ENCODE measurements at places on chromosomes 5 and 9.

- no peak for DNase-seq
These were observed 13.5 kb downstream of the CTNND2 start for GRCh38 chr5:11890777-11891176.

- no peak for DNase-seq
These were observed 11.7 kb upstream of the CARNMT1 start for GRCh38 chr9:75039801-75040200.

GRCh38 chr9:10562581-10563343 is 50.0 kb downstream of the PTPRD start:
- no peak for DNase-seq

DNA sequence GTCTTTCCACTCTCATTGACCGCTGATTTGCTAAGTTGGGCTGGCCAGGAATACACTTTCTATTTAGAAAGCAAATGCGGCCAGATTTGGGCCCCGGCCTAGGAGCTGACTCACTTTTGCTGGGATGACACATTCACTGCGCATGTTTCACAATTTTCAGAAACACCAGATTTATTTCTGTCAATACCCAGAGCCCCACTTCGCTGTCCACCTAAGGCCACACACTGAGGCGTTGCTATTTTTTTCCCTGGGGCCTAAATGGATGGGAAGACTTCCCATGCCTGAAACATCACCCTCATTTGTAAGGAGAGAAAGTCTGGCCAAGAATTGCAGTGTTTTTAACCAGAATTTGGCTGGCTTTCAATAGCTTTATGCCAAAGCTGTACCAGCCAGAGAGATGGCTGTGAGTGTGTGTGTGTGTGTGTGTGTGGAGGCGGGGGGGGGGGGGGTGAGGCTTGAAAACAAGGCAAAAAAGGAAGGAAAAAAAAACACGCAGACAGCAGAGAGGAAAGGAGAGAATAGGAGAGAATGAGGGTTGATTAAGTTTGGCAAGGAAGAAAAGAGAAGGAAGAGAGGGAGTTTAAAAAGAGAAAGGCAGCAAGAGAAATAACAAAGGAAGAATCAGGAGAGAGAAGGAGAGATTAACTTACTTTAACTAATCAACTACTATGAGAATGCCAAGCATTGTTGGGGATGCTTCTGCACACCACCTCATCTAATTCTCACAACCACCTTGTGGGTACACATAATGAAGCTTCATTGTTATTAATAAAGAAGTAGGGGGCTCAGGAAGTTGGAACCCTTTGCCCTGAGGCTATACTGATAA is 261.4 kb upstream of the KLF4 start:
- peak; percentile 91 for DNase-seq

- peak; percentile 61 for DNase-seq
These were observed 97.3 kb downstream of the USP20 start for GRCh38 chr9:129932303-129933151.

DNA sequence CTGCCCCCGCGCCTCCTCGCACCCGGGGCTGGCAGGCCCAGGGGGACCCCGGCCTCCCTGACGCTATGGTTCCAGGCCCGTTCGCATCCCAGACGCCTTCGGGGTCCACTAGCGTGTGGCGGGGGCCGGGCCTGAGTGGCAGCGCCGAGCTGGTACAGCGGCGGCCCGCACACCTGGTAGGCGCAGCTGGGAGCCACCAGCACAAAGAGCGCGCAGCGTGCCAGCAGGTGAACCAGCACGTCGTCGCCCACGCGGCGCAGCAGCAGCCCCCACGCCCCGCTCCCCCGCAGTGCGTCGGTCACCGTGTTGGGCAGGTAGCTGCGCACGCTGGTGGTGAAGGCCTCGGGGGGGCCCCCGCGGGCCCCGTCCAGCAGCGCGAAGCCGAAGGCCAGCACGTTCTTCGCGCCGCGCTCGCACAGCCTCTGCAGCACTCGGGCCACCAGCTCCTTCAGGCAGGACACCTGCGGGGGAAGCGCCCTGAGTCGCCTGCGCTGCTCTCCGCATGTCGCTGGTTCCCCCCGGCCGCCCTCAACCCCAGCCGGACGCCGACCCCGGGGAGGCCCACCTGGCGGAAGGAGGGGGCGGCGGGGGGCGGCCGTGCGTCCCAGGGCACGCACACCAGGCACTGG is 548 bp downstream of the TERT start:
- no peak for DNase-seq

- no peak for DNase-seq
These were observed 15.4 kb downstream of the CPEB4 start for GRCh38 chr5:173903396-173904140.

- no peak for DNase-seq
These were observed 80.9 kb downstream of the MAP1B start for GRCh38 chr5:72188166-72188565.

- DNase-seq, result peak; percentile 31
These were observed at the start of gene C1QTNF2 for GRCh38 chr5:160369990-160370712. Gene C1QTNF2 (minus strand): TSS chr5:160370626. CDS start chr5:160355011, 15,615 bp downstream.

- DNase-seq, result no peak
These were observed 303.0 kb downstream of the PARP8 start for GRCh38 chr5:50969151-50970031.

DNA sequence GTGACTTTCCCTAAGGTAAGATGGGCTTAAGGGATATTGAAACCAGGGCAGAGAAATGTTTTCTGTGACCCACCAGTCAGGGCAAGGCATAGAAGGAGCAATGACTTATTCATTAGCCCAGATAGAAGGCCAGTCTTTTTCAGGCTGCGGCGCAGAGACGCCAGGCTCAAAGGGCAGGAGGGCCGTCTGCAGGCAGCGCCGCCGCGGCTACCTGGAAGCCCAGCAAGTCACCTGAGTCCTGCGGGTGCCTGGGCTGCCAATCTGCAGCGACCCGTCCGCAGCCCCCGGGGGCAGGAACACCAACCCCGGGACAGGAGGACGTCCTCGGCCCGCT is 322 bp upstream of the SH3GL2 start:
- no peak for DNase-seq

GRCh38 chr5:177365845-177366527 is 8.3 kb downstream of the RGS14 start:
- DNase-seq, result no peak

- no peak for DNase-seq
These were observed 395.6 kb upstream of the TLE4 start for GRCh38 chr9:79176014-79176697.

GRCh38 chr9:27856054-27856453 is 282.8 kb upstream of the C9orf72 start:
- no peak for DNase-seq

GRCh38 chr9:91150998-91151717 is 210.6 kb downstream of the AUH start:
- DNase-seq, result peak; percentile 87

- DNase-seq, result no peak
These were observed 23.4 kb downstream of the SRD5A1 start for GRCh38 chr5:6656680-6657079.

DNA sequence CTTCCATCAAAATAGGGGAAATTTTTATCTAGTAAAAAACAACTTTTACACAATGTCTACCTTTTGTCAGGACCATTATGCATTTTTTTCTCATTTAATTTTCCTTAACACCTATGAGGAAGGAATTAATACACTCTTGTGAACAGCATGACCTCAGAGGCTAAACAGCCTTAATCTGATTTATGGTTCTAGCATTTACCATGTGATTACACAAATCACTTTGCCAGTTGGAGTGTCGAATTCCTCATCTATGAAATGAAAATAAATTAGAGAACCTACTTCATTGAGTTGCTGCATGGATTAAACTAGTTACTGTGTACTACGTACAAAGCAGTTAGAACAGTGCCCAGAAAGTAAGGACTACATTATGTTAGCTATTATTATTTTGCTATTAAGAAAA is 187.7 kb upstream of the MPDZ start:
- DNase-seq, result no peak

GRCh38 chr9:134525841-134526583 is 115.6 kb upstream of the COL5A1 start:
- DNase-seq, result no peak

DNA sequence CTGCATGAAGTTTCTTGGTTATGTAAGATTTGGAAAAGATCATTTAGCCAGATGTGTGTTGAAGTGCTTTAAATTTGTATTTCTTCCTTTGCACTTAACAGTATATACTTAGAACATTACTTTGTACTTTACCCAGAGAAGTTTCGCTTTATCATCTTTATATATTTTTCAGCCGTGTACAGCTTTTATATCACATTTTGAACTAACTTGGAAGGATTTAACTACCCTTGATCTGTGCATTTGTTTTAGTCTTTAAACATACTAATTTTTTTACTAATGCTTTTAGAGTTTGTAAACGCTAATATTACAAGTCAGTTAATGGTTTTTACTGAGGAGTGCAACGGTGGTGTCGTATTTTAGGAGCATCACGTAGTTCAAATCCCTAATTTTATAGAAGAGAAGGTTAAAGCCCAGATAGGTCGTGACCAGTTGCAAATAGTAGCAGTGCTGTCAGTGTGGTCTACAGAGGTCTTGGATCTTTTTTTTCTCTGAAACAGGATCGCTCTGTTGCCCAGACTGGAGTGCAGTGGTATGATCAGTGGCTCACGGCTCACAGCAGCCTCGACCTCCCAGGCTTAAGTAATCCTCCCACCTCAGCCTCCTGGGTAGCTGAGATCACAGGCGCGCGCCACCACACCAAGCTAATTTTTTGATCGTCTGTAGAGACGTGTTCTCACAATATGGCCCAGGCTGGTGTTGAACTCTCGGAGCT is 2.0 kb downstream of the MATR3 start:
- no peak for DNase-seq

- DNase-seq, result no peak
These were observed 3.6 kb downstream of the SUSD3 start for GRCh38 chr9:93061791-93062763.

GRCh38 chr9:15357050-15357653 is 50.1 kb upstream of the TTC39B start:
- peak; percentile 40 for DNase-seq

GRCh38 chr5:143434261-143435209 is 31.0 kb upstream of the NR3C1 start:
- peak; percentile 68 for DNase-seq

GRCh38 chr5:61319388-61320146 is 12.5 kb upstream of the ZSWIM6 start:
- peak; percentile 75 for DNase-seq

GRCh38 chr5:103313056-103313455 is 54.5 kb downstream of the MACIR start:
- no peak for DNase-seq

GRCh38 chr9:110404473-110404872 is 66.8 kb upstream of the TXNDC8 start:
- DNase-seq, result no peak

DNA sequence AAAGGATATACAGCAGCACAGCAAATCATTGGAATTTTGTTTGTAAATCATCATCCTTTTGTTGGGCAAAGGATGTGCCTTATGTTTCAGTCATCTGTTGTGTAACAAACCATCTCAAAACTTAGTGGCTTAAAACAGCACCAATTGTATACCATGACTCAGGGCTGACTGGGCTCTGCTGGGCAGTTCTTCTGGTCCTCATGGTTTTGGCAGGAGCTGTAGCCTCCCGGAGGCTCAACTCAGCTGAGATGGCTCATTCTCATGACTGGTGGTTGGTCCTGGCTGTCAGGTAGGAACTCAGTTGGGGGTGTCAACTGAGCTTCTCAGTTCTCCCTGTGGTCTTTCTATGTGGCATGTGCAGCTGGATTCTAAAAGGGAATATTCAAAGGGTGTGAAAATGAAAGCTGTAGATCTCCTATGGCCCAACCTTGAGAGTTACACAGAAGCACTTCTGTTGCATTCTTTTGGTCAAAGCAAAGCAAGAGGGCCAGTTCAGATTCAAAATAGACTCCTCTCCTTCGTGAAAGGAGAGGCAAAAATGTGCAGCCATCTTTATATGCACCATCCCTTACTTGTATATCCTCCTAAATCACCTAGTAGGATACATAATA is 39.1 kb upstream of the CPEB4 start:
- DNase-seq, result no peak

GRCh38 chr5:127409246-127409917 is 108.1 kb upstream of the PRRC1 start:
- DNase-seq, result no peak

- no peak for DNase-seq
These were observed 167.3 kb upstream of the IRX1 start for GRCh38 chr5:3428334-3428733.

- DNase-seq, result no peak
These were observed 82.6 kb downstream of the GLDC start for GRCh38 chr9:6562871-6563430.

DNA sequence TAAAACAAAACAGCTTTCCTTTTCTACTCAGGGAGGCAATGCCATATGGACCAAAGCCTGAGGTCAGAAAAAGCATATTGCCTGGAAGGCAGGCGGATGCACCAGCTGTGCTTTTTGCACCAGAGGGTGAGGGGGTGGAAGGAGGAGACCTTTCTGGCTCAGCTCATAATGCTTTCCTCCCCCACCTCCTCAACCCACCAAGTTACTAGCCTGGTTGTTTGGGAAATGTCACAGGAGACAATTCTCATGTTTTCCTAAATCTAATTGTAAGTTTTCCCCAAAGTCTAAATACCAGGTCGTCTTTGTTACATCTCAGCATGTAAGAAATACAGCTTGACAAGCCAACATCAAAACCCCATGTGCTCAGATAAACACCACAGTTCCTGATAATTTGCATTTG is 72.6 kb upstream of the DMRTA1 start:
- DNase-seq, result no peak

DNA sequence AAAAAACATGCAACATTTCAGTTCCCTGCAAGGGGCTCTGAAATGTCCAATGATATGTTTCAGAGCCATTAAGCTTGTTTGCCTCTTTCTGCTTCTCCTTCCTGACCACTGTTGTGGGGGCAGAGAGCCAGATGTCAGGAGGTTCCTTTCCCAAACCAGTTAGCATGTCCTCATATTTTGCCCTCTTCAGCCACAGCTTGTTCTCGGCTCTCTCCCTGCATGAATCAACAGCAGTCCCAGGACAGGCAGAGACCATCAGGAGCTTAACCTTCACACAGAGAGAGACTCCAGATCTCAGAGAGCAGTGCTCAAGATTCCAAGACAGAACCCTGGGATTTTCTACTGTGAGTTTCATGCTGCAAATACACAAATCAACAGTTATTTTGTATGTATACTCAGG is 218.5 kb downstream of the COMMD10 start:
- no peak for DNase-seq

Measured in inflammatory macrophage treated with lipopolysaccharide for 1 hour (primary cell).